Fibroblast of lung (primary cell): ENCODE measurements at places on chromosomes 5 and 9. TPM values are rescaled to one million over a fixed set of nuclear protein-coding genes. Genes with fewer than 3 reads are reported as not detected.

The CAVIN4 gene
- total RNA-seq = 1.0 and 1.5 TPM in 2 replicates

The EXOSC3 gene
- 19.0 and 24.9 TPM in 2 replicates for total RNA-seq

The TSPAN17 gene
- 29.0 and 35.2 TPM in 2 replicates for total RNA-seq

The NNT gene
- total RNA-seq = 90.1 and 115 TPM in 2 replicates

The C5orf58 gene
- total RNA-seq = not detected in 2 replicates

The FBN2 gene
- 9.0 and 80.1 TPM in 2 replicates for total RNA-seq

The TLR4 gene
- total RNA-seq = 2.6 and 3.1 TPM in 2 replicates

The GLRA1 gene
- not detected in 2 replicates for total RNA-seq
